ENCODE measurements at places on chromosomes 2 and 18.

DNA sequence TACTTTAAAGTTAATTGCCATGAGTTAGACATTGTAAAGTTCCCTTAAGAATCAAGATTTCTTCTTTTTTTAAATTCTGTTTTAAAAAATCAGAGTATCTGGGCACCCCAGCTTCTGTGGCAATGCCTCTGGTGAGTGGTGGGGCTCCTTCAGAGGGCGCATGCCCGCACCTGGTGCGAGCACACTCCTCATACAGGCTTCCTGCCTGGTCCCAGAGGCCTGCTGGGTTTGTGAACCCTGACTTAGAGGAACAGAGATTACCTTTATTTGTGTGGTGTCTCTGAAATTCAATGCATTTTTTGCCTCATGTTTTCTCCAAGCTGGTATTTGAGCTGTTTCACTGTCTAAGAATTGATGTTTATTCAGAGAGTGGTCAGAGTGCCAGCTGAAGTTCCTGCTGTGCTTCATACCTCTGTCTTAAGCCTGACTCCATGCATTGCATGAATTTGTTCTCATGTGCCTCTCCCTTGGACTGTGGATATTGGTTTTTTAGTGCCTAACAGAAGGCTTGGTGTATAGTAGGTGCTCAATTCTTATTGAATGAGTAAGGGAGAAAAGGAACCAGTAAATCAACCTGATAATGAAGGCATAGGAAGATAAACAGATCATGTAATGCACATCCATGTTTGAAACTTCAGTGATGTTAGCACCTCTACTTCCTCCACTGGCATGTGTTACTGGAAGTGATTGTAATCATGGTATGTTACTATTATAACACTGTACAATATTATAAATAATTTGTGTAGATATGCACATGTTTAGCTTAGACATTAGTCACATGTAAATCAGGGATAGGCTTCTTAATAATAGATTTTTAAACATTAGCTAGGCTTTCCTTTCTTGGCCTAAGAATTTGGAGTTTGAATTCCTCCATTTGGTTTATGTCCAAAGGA is 29.0 kb downstream of the PHLPP1 start:
- no peak for DNase-seq

DNA sequence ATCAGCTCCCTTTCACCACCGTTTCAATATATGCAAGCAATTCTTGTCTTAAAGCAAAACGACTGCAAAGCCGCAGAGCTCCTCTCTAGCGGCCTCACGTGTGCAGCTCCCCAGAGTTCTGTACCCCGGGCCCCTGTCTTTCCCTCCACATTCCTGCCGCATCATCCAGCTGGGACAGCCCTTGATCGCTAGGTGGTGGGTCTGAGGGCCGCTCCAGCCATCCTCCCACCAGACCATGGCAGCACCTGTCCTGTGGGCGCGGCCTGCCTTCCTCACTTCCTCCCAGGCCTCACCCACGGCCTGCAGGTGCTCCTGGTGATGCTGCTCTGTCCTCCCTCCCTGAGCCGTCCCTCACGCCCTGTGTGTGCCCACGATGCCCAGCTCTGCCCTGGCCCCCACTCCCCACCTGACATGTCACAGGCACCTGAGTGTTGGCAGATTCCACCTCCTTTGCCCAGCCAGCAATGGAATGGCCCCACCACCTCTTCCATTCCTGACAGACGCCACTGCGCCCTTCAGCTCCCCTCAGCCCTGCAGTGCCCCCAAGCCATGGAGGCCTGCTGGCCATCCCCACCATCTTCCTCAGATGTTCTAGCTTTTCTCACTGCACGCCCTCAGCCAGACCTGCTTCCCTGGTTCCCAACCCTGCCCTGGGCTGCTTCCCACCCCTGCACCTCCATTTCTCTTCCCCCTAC is 15.3 kb upstream of the ALLC start:
- no peak for DNase-seq

GRCh38 chr2:207603486-207603885 is 21.7 kb downstream of the METTL21A start:
- DNase-seq = no peak

DNA sequence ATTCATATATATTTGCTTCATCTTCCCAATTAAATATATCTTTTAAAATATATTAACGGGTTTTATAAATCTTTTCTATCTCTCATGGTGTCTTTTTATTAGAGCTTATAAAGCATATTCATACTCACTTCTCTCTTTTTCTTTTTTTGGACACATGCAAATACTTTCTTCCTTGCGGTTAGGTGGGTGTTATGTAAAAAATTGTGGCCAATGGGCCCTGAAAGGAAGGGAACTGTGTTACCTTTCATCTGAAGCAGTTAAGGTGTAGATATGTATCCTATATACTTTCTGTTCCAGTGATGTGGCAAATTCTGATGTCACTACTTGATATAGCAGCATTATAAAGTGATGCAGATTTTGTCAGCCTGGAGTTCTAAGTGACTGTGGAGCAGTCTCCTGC is 714.5 kb downstream of the PLCL1 start:
- no peak for DNase-seq

GRCh38 chr2:64283641-64284361 is 139.6 kb upstream of the PELI1 start:
- DNase-seq = no peak

DNA sequence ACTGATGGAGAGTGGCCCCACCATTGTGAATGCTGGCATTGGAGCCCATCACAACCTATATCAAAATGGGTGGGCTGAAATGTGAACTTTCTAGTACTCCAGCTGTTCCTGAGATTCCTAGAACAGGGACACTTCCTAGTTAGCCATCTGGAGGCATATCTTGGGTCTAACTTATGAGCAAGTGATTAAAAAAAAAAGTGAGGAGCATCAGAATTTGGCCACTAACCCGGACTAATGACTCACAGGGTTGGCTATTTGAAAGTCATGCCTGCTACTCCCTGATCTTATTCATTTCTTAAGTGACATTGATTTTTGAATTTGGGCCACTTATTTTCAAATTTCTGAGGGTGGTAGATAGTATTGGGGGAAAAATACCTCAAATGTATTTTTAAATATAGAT is 216.6 kb downstream of the HRH4 start:
- no peak for DNase-seq

DNA sequence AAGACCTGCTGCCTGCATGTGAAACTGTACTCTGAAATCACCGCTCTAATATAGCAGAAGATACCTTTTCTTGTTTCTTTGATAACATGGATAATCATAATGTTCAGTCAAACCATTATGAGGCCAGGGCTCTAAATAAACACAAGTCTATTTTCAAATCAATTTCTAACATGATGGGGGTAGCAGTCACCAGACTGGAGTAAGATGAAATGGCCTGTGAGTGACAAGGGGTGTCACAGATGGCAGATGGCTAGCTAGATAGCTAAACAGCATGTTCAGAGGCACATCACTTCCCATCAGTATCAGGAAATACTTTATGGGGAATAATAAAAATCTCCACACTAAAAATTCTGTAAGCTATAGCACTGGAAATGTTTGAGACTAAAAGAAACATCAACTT is 14.0 kb downstream of the MBD2 start:
- DNase-seq = no peak

GRCh38 chr2:240913810-240914644 is 7.9 kb downstream of the CROCC2 start:
- DNase-seq = no peak

GRCh38 chr2:138871312-138871711 is 91.1 kb upstream of the NXPH2 start:
- no peak for DNase-seq

DNA sequence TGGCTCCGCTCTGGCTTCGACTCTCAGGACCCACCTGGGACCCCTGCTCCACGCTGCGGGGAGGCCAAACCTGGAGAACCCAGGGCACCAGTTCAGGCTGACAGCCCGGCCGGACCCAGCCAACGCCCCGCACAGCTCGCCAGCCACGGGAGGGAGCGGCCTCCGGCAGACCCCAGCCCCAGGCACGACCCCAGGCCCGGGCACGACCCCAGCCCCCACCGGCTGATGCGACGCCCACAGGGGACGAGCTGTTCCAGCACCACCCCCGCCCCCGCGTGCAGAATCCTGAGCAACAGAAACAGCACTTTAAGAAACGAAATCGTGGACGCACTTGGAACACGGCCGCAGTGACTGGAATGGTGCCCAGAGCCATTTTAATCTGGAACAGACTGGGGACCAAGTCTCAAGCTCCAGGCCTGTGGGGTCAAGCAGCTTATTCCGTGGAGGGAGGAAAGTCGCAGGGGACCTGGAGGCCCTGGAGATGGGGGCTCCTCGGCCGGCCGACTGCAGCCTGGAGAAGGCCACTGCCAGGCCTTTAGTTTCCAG is 74.2 kb downstream of the MBP start:
- DNase-seq = no peak
